Activated CD4-positive, CD25-positive, alpha-beta regulatory T cell (primary cell): ENCODE measurements at places on chromosomes 1 and 21.

GRCh38 chr1:57473448-57473847 lies 49.6 kb upstream of the DAB1 start:
- DNase-seq, result no peak

DNA sequence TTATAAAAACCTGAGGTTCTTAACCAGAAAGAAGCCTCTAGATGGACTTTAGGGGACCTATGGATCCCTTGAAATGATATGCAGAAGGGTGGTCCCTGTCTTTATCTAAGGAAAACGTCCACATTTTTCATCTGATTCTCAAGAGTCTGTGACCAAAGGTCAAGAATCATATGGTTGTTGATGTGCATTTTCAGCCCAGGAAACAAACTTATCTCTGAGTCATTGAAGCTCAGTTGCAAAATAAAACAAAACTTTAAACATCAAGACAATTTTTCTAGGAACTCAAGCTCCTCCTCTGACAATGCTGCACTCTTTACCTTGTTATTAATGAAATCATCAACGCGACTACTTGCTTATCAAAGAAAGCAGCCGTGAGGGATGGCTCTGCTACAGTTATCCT lies 83.3 kb downstream of the TIAM1 start:
- DNase-seq, result no peak

DNA sequence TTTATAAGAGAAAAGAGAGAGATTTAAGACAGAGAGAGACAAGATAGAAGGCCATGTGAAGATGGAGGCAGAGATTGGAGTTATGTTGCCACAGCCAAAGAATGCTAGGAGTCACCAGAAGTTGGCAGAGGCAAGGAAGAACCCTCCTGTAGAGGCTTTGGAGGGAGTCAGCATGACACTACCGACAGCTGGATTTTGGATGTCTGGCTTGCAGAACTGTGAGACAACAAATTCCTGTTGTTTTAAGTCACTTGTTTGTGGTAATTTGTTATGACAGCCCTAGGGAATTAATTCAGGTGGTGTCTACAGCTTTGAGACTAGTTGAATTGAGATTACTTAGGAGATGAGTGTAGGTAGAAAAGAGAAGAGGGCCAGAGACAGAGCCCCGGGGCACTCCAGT lies 158.5 kb downstream of the DNM3 start:
- no peak for DNase-seq

GRCh38 chr1:224914292-224914900 lies 15.1 kb upstream of the DNAH14 start:
- DNase-seq, result no peak

- no peak for DNase-seq
Observed at GRCh38 chr1:171742577-171742922, 685 bp upstream of the VAMP4 start.

GRCh38 chr1:245583575-245584330 lies 429.0 kb downstream of the KIF26B start:
- DNase-seq, result no peak

- DNase-seq, result no peak
Observed at GRCh38 chr1:77336729-77337128, 54.9 kb downstream of the AK5 start.

- no peak for DNase-seq
Observed at GRCh38 chr1:107810291-107810951, 154.6 kb downstream of the VAV3 start.

DNA sequence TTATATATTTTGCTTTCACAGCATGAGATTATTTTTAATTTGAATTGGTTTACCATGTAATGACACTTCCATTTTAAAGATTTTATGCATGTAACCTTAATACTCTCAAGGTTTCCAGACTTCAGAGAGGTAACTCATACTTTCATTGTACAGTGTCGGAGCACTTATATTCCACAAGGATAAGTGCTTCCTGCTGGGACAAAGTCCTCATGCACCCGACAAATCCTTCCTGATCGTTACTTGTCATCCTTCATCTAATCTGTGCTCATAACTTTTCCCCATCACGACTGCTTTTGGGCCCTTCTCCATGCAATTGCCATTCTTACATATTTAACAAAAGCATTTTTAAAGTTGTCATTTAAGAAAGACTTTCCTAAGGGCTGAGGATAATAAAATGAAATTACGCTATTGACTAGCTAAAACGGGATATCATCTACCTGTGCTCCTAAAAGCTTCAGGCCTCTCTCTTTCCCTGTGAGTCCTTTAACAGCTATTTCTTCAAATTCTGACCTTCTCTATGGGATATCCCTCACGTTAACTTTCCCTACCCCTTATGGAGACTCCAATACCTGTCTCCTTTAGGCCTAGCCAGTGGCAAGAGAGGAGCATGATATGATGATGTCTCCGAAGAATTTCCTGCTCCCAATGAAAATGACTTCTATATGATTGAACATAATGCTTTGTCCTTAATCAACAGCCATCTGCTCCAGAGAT lies 59.3 kb downstream of the NCAM2 start:
- DNase-seq, result no peak

GRCh38 chr1:165143437-165144065 lies 213.0 kb downstream of the LMX1A start:
- no peak for DNase-seq

GRCh38 chr1:51000651-51001050 lies 30.6 kb downstream of the CDKN2C start:
- no peak for DNase-seq

- no peak for DNase-seq
Observed at GRCh38 chr1:53621144-53621543, 117.8 kb downstream of the GLIS1 start.

- no peak for DNase-seq
Observed at GRCh38 chr1:94535095-94535494, 6.5 kb downstream of the F3 start.

- no peak for DNase-seq
Observed at GRCh38 chr1:176998183-176998795, 166.2 kb downstream of the ASTN1 start.

- DNase-seq, result no peak
Observed at GRCh38 chr21:27683292-27683691, 716.4 kb upstream of the ADAMTS5 start.

- no peak for DNase-seq
Observed at GRCh38 chr1:51086496-51087271, 15.3 kb upstream of the C1orf185 start.

DNA sequence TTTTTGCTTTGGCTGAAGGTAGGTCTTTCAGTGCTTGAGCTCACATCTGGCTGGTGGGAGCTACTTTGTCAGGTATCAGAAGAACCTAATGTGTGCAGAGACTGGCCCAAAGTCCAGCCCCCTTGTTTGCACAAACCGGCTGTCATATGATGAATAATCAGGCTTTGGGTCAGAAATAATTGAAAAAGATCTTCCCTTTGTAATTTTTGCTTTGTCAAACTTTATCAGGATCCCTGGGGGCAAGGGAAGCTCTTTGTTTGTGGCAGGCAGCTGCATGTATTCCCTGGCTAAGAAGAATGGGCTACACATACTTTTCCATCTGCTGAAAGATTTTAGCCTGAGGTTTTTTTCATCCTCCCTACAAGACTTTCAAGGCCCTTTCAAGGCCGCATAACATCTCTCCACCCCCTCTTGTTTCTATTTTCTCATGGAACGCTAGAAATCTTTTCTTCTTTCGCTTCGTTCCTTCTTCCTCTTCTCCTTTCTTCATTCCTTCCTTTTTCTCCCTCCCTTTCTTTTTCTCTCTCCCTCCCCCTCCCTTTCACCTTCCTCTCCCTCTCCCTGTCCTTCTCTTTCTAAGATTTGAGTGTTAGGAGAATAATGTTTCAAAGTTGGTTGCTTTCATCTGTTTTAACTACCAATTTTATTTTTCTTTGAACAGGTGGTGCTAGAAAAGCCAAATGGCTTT lies 25.5 kb downstream of the TUFT1 start:
- DNase-seq, result no peak

- no peak for DNase-seq
Observed at GRCh38 chr1:212182171-212182570, 103.0 kb upstream of the PPP2R5A start.

DNA sequence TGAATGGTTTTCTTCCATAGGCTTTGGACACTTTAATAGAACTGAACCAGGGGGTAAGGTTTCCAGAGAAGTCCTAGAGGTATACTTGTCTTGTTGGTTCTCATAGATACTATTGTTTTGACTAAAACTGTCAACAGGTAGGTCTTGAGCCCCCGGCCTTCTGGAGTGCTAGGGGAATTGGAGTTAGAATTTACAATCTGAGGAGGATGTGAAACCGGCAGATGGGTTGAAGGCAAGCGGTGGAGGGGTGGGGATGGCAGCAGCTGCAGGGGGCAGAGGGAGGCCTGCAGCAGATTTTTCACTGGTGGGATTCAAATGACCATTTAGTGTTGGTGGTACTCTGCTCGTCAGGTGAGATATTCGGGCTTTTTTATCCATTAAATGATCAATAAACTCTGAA lies 4.3 kb upstream of the CD1D start:
- DNase-seq, result no peak

DNA sequence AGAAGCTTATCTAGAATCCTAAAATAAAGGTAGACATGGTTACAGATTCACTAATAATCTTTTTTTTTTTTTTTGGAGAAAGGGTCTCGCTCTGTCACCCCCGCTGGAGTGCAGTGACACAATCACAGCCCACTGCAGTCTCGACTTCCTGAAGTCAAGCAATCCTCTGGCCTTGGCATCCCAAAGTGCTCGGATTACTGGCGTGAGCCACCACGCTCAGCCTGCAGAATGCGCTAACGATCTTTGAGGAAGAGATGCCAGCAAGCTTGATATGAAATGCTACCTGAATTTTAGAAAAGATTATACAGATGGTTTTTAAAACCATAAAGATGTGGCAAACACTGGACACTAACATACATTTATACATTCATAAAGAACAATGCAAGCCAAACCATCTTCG lies 4.1 kb upstream of the GNPAT start:
- no peak for DNase-seq

DNA sequence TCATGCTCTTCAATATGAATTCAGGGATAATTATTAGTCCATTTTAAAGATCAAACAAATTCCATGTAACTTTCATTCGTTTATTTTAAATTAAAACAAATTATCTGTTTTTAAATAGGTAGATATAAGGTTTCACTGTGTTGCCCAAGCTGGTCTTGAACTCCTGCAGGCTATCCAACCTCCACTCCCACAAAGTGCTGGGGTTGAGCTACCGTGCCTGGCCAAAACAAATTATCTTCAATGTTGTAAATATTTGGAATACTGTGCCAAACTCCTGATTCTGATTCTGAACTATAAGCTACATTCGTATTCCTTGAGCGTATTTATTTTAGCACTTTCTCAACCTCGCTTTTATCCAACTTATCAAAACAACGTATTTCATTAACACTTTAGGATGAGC lies 19.6 kb downstream of the AGL start:
- DNase-seq, result no peak

DNA sequence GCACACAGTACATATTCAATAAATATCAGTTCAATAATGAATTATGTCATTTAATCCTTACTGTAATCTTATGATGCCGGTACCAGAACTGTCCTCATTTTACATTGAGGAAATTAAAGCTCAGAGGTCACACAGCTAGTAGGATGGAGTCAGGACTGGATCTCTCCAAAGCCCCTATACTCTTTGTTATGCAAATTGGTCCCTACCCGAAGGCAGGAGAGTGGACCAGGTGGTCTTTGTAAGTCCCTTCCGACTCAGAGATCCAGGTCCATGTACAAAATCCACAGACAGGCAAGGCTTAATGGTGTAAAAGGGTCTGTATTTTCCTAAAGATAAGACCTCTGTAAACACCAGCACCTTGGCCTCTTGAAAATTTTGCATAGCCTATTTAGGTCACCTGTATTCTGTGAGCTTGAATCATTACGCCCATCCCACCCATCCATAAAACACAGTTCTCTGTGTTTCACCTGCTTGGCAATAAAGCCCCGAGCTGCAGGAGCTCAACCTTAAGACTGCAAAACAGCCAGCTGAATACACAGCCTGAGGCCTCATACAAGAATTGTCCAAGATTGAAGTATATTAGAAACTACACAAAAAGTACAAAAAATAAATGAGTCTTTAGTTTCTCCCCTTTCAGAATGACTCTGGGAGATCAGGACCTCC lies 41.7 kb downstream of the PLXNA2 start:
- no peak for DNase-seq
